ENCODE measurements at places on chromosomes 2 and 18.

GRCh38 chr2:61962095-61962984 lies 56.9 kb downstream of the COMMD1 start:
- DNase-seq: no peak

DNA sequence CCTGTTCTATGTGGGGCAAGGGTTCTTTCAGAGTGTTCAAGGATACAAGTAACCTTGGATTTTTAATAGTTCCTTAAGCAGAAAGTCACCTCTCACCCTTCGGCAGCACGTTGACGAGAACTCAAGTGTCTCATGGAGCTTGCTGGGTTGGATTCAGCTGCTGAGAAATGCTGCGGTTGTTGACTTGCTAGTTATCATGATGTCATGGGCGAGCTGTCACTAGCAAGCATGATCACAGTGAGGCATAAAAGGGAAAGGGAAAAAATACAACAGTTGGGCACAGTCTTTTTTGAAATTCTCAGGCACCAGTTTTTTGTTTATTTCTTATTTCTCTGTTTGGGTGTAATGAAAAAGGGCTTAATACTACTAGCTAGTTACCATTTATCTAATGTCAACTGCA lies 53.2 kb downstream of the ADCYAP1 start:
- DNase-seq: no peak

DNA sequence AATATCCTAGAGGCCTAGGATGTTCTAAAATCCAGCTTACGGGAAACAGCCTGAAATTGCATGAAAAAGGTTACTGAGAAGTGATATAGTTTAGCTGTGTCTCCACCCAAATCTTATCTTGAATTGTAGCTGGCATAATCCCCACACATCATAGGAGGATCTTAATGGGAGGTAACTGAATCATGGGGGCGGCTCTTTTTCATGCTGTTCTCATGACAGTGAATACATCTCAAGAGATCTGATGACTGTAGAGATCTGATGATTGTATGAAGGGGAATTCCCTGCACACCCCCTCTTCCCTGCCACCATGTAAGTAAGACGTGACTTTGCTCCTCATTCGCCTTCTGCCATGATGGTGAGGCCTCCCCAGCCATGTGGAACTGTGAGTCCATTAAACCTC lies 385.6 kb upstream of the ID2 start:
- no peak for DNase-seq

DNA sequence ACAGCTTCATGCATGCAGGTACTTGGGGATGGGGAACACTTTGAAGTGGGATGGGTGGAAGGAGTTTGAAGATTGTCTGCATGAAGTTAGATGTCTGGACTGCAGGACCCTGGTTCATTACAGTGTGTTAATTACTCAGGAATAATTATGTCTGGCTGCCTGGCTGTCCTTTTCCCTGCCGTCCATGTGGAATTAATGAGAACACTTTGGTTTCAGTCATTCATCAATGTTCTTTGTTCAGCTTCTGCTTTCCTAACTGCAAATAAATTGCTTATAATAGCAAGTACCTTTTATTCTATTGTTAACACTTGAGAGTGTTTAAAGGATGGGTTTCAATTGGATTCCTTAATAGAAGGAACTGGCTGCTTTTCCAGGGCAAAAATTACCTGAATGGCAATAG lies 35.8 kb downstream of the MTCL1 start:
- no peak for DNase-seq

- no peak for DNase-seq
Observed at GRCh38 chr2:237601453-237602116, 11.1 kb upstream of the RAB17 start.

DNA sequence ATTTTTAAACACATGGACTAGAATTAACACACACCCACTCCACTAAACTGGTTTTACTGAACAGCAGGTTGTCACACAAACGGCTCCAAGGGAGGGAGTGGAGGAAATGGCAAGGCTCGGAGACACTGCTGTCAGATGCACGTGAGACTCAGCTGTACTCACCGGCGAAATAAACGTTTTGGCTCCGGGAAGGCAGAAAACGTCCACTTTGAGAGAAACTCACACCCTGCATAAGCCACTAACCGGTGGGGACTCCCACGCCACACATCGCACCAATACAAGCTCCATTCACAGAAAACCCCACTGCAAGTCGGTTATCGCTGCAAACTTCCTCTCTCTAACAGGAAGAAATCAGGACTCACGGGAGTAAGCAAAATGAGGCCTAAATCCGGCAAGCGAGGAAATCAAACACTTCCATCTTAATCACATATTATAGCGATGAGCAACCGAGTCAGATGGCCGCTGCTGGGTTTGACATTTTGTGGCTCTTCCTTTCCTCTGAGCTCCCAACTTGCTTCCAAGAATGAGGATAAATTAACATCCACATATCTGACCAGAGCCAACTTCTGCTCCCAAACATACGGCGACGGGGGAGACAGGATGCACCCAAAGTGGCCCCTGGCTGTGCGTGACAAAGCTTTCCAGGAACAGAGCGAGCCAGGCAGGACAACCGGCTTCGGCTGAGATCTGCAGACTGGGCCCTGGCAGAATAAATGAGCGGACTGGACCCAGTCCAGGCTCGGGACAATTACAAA lies 63.5 kb downstream of the HDAC4 start:
- no peak for DNase-seq

- DNase-seq: no peak
Observed at GRCh38 chr18:22552254-22552653, 134.5 kb upstream of the CTAGE1 start.

- DNase-seq: no peak
Observed at GRCh38 chr2:113053666-113054065, 999 bp upstream of the IL36B start.

DNA sequence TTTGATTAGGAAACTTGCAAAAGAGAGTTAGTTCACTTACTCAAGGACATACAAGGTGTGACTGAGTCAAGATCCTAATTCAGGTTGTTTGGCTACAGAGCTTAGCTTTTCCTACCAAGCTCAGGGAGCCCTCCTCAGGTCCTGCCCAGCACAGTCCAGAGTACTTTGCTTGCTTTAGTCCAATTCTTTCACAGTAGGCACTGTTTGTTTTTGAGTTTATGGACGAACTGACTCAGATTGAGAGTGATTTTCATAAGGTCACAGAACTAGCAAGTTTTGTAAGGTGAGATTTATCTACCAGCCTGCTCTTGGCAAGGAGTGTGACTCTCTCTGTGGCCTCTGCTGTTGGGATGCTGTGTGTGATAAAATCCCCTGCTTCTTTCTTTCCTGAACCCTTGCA lies 310.5 kb downstream of the PTPRM start:
- DNase-seq: no peak
